Urothelium cell line (cell line): ENCODE measurements at places on chromosomes 12 and 14.

- peak; percentile 13 for DNase-seq
Measured at GRCh38 chr12:69985656-69986055, 160.6 kb downstream of the MYRFL start.

DNA sequence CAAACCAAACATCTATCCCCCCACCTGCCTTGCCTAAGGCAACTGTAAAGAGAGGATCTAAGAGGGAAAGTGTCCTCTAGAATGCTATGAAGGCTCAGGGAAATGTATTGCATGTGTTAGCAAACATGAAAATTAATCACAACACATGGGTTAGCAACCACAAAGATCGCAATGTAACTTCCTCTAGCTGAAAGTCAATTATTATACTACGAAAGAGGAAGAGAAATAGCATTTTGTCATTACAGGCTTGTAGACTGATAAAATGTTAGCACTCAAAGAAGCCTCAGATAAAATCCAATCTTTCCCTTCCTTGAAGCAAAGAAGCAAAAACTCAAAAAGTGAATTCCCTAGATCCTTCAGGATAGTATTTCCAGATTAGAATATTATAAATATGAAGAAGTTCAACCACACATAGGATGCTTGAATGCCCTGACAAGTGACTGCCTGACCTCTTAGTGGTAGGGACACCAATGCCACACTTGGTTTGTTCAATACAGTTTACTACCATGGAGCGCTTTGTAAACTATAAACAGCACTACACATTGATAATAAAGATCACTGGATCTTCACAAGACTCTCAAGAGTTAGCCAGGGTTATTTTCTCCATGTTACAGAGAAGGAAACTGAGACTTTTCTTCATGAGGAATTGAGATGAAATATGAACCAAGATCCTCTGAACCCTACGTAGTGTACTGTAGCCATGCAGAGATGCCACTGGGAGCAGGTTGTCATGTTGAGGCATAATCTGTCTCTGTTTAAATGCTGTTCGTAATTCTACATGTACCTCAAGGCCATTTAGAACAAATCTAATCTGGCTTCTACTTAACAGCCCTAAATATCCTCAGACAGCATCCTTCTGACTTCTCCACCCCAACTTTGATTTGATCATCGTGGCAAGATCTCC, 100.7 kb downstream of the ITPR2 start:
- DNase-seq = no peak

DNA sequence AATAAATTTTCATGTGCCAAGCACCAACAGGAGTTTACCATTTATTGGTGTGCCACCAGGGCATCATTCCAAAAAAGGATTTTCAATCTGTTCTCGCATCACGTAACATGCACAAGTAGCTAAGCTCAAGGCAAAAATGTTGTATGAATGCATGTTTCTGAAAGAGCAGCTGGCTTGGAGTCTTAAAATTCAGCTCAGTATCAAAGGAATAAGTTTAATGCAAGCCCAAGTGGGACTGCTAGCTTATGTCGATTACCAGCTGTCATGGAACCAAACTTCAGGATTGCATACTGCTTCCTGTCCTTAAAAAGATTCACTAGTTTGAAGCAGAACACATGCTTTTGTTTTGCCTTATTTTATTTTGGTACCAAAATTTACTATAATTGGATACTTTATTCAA, 437.0 kb downstream of the FSCB start:
- no peak for DNase-seq

DNA sequence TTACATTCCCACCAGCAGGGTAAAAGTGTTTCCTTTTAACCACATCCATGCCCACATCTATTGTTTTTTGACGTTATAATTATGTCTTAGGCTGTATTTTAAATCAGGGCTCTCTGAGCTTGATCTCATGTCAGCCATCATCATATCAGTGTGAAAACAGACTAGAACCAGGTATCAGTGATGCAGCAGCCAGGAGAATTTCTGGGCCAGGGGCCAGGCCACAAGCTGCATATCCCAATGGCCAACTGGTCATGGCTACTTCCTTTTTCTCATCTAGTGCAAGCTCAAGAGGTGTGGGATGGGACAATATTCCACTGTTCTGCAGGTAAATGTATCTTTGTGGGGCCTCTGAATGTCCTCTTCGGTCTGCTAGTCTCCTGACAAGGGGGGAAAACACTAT, 125.1 kb downstream of the CRADD start:
- no peak for DNase-seq

- DNase-seq = no peak
Measured at GRCh38 chr12:26080911-26081310, 43.9 kb downstream of the BHLHE41 start.

DNA sequence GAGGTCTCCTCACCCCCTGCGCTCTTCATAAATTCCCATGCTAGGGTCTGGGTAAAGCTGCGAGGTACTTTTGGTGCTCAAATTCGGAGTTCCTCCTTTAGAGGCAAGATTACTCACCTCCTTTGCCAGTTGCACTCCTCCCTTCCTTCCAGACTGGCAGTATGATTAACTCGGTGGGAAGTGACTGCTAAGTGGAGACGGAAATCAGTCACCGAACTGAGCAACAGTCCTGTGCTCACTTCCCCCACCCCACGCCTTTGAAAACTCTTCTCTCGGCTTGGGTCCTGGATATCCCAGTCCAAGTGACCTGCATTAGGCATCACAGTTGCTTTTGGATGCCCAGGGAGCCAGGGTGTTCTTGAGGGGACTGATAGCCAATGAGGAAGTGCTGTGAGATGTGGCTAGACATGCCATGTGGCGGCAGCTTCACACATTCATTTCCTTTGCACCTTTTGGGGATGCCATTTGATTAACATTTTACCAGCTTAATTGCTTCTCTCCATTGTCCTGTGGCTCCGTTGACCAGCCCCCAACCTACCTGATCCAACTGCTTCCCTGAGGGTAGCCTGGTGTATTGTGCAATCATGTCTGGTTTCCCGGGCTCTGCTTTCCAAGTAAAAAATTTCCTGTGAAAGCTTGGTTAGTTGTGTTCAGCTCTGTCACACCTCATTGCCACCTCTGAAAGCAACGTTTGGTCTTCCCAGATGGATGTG, 840 bp downstream of the PNP start:
- peak; percentile 72 for DNase-seq

- no peak for DNase-seq
Measured at GRCh38 chr14:92135269-92135668, 13.5 kb downstream of the CPSF2 start.

- DNase-seq = no peak
Measured at GRCh38 chr14:39342768-39343167, 89.5 kb downstream of the FBXO33 start.

DNA sequence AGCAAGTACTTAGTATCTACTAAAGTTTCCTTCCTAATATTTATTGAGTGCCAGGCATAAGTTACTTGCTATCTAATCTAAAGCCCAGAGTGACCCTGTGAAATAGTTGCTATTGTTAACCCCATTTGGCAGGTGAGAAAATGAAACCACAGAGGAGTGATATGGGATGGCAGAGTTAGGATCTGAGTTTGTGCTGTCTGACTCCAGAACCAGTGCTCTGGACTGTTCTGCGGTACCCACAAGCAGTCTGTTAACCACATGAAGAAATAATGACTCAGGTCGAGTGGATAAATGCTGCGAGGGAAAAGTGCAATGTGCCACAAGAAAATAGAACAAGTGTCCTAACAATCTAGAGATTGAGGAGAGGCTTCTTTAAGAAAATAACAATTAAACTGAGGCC, 60.7 kb upstream of the GZMB start:
- DNase-seq = no peak

GRCh38 chr14:34833549-34834523, 41.3 kb downstream of the BAZ1A start:
- no peak for DNase-seq

- DNase-seq = no peak
Measured at GRCh38 chr12:106304797-106305196, 2.3 kb downstream of the TCP11L2 start.

- DNase-seq = no peak
Measured at GRCh38 chr14:101820283-101820798, 58.8 kb downstream of the PPP2R5C start.
